MCF 10A (cell line): ENCODE measurements at places on chromosomes 4 and X. TPM values are rescaled to one million over a fixed set of nuclear protein-coding genes. Genes with fewer than 3 reads are reported as not detected.
A peak's percentile ranks its signal among the peaks of the same experiment; 100 is the strongest.

FAM149A gene
- 0.79 and 1.3 TPM in 2 replicates for total RNA-seq

GRCh38 chrX:132426695-132427281, 62.0 kb downstream of the MBNL3 start:
- peak; percentile 49 for DNase-seq

DNA sequence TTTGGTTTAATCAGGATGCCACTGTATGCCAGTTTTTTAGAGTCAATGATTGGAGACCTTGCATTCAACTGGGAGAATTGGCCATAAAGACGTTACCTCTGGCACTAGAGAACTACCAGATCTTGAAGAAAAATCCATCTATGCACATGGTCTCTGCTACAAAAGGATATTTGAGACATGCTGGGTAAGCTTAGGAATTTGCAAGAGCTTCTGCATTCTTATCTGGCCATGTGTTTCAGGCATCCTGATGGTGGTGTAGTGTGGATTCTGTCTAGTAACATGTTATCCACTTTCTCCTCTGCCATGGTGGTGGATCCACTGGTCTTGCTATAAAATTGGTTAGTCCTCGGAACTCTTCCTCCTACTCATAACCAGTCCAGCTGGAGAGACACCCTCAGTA, 185.3 kb upstream of the WDFY3 start:
- no peak for DNase-seq

KCND1 gene
- total RNA-seq = 0.86 and 1.8 TPM in 2 replicates

- no peak for DNase-seq
Measured at GRCh38 chr4:3529363-3529762, 2.9 kb downstream of the LRPAP1 start.

DNA sequence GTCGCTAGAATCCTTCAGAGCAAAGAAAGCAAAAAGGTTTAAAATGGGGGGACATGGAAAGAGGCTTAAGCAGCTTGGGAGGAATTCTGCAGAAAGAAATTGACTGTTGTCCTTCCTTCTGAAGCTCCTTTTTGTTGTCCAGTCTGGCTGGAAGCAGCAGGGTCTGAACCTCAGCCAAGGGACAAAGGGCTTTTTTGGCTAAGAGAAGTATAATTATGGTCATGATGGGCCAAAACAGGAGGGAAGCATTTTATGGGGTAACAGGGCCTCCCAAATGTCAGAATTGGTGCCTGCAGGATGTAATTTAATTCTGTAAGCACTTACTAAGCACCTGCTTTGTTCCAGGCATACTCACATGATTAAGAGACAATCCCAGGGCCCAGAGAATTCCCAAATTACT, 74.2 kb upstream of the CPEB2 start:
- DNase-seq = no peak

DNA sequence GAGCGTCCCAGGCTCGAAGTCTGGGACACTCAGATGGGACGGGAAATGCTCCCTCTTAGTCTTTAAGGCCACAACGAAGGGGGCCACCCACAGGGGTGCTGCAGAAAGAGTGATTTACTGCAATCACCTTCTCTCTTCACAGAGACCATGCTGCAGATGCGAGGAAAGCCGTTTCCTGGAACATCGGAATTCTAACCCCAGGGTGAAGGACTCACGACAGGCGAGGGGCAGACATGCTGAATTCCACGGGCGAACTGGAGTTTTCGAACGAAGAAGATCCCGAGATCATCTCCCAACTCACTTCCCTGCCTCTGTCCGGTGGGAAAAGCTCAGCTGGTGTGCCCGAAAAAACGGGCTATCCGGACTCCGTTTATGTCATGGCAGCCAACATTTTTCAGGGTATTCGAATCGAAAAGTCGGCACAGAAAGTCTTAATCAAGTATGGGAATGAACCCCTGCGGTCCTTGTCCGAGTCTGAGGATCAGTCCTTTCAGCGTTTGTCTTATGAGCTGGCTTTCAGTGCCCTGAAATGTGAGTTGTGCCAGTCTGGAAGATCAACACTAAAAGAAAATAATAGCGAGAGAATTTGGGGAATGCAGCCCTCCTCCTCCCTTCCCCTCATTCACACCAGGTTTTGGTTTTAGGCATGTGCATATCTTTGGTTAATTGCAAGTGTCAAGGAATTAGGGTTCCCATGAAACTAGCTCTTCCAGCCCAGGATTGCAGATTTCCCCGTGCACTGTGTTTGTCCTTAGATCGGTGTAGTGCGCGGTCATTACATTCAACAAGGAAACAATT, 905 bp downstream of the NSUN7 start:
- DNase-seq = no peak

DNA sequence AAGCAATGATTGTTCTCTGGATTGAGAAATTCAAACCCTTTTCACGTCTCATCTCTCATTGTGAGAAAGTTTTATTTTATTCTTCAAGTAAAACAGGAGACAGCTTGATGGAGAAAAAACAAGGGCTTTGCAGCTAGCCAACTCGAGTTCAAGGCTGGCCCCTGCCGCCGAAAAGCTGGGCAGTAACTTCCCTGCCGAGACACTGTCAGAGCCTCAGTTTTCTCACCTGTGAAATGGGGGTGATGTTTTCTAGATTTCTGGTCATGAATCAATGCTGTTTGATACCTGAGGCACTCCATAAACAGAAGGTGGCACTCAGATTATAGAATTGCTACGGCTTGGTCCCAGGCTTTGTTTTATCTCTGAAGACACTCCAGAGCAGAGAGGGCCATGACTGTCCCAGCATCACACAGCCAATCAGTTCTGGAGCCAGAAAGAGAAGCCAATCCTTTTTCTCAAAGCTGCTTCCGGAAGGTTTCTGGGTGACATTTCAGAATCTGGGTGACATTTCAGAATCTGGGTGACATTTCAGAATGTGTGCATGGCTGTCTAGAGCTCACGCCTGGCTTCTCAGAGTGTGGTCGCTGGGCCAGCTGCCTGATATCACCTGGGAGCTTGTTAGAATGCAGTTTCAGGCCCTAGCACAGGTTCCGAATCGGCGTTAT, 33.2 kb downstream of the HMX1 start:
- DNase-seq = no peak

DNA sequence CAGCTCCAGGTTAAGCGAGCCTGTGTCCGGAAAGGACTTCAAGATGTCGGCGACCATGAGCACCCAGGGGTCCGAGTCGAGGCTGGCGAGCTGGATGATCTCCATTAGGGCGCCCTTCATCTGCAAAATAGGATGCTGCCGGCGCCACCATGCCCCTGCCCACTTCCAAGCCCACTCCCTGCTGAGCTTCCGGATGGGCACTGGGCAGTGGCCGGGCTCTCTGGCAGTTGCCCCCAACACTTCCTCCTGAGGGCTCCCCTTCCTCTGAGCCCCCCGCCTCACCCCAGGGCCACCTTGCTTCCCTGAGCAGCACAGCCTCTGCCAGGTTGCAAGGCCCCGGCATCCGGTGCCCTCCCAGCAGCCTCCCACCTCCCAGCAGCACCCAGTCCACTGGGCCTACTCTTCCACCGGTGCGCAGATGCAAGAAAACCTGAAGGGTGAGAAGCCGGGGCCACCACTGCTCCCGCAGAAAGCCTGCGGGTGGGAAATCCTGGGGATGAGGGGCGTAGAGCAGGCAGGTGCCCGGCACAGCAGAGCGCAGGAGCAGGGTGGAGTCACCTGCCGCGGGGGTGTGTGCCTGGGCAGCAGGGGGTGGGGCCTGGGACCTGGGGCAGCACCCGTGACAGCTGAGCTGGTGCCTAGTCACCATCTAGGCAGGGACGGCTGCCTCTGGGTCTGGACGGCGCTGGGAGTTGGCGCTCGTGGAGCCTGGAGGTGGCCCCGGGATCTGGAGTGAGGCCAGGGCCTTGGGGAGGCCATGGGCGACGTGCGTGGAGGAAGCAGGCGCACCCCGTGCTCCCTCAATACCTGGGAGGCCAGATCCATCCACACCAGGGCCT, 17.0 kb downstream of the NELFA start:
- no peak for DNase-seq

DNA sequence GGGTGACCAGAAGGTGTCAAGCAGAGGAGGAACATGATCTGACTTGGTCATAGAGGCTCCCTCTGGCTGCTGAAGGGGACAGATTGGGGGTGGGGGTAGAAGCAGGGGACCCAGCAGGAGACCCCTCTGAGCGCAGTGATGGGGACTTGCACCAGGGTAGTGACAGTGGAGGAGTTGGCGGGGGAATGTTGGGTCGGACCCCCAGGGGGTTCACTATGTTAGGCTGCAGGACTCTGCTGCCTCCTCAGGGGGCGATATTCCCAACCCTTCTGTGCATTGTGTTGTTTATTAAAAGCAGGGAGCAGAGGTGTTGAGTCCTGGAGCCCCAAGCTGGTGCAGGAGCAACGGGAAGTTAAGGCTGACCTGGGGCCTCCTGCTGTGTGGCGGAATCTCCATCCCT, 8.8 kb downstream of the WDR13 start:
- no peak for DNase-seq

CT45A10 gene
- not detected in 2 replicates for total RNA-seq

SMIM43 gene
- total RNA-seq = not detected in 2 replicates

DNA sequence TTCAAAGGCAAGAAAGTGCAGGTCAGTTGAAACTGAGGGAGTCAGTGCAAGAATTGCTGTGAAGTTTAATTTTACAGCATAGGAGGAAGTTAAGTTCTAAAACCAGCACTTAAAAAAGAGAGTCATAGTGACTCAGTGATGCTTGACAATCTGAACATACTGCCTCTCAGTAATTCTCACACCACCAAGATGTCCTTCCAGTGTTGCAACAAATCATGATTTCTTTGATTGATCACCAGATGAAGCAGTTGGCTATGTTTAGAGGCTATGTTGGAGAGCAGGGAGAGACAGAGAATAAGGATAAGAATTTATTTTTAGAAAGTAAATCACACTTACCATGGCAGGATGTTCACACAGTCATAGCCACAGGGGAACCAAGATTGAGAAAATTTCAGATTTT, 13.2 kb downstream of the TRIM2 start:
- DNase-seq = no peak

GRCh38 chr4:168099195-168099594, 6.9 kb downstream of the ANXA10 start:
- no peak for DNase-seq

- DNase-seq = peak; percentile 6
Measured at GRCh38 chrX:50495616-50496015, 25.0 kb upstream of the DGKK start.

DNA sequence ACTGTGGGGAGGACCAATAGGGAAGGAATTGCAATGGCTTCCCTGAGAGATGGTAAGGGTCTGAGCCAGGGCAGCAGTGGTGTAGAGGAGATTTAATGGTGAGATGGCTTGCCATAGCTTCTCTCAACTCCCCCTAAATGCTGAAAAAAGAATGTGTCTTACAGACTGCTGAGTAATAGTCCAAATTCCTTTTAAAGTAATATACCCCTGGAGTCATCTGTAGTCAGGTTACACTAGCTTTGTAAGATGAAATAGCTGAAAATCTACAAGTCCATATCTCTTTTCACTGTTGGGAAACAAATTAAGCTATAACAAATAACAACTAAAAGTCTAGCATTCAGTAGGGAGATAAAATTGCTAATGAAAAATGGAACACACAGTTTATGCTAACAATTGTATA, 33.5 kb downstream of the MAPK10 start:
- DNase-seq = no peak

DNA sequence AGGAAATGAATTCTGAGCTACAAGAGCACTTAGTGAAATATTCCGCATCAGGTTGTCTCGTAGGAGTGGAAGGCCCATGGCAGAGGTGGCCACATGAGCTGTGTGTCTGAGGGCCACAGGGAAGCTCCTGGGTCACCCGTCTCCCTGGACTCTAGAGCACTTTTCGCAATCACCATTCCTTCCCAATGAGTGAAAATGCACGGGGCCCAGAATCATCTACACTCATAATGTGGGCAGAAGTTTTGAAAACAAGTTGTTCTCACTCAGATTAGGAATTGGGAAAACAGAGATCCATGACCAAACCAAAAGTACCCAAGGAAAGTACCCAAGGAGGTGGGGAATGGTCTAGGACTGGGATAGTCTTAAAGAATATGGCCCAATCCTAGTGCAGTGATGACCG, 94.4 kb downstream of the SCD5 start:
- peak; percentile 38 for DNase-seq

SATL1 gene
- not detected in 2 replicates for total RNA-seq

GRCh38 chrX:67384403-67384802, 159.4 kb upstream of the AR start:
- no peak for DNase-seq

- peak; percentile 83 for DNase-seq
Measured at GRCh38 chr4:183763990-183764754, 105.1 kb downstream of the TRAPPC11 start.

DNA sequence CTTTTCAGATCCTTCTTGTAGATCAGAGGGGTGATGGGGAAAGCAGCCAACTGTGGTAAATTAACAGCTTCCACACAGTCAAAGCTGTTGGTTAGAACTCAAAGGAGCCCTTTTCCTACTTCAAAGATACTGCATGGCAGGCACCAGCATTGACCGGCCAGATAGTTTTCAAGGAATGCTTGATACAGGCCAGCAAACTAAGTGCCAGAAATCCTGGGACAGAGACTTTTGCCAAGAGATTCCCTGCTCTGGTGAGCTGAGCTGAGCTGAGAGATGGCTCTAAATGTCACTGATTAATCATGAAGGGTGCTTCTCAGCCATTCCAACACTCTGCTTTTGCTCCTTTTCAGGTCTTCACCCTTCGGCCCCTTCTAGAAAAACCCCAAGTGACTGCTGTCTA, 131.6 kb upstream of the MED14 start:
- DNase-seq = no peak

GRCh38 chr4:70666369-70666768, at the start of gene JCHAIN:
TSS of gene JCHAIN (minus strand) at chr4:70666508. CDS start at chr4:70666490, 18 bp downstream.
- DNase-seq = peak; percentile 5

- DNase-seq = peak; percentile 53
Measured at GRCh38 chr4:126004941-126005340, 690.2 kb downstream of the FAT4 start.

NDST3 gene
- not detected in 2 replicates for total RNA-seq

DNA sequence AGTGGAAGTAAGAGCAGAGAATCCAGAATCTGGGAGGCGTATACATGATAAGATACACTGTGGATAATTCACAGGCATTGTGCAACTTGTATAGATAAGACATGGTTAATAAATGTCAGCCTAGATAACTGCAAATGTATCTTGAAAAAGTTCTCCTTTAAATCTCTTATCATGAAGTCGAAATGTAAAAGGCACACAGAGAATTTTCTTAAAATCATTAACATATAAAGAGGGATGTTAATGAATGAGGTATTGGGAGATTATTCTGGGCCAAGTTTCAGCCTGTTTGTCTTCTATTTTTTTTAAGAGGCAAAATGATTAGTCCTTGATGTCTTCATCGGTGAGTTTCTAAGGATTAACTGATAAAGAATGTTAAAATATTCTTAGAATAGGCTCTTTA, 835 bp downstream of the TDO2 start:
- no peak for DNase-seq

GRCh38 chr4:24912252-24913118, at the start of gene CCDC149:
TSS of gene CCDC149 (minus strand) at chr4:24913042. CDS start at chr4:24912864, 178 bp downstream.
- DNase-seq = peak; percentile 84

GRCh38 chr4:2413821-2414610, 4.4 kb downstream of the ZFYVE28 start:
- no peak for DNase-seq
